ENCODE measurements at places on chromosomes 4 and X. TPM values are rescaled to one million over a fixed set of nuclear protein-coding genes. Genes with fewer than 3 reads are reported as not detected.

The DUSP21 gene
- total RNA-seq: not detected

The ZMAT1 gene
- total RNA-seq: 7.5 TPM

GRCh38 chr4:145884775-145885174 lies 53.8 kb downstream of the ZNF827 start:
- no peak for DNase-seq

DNA sequence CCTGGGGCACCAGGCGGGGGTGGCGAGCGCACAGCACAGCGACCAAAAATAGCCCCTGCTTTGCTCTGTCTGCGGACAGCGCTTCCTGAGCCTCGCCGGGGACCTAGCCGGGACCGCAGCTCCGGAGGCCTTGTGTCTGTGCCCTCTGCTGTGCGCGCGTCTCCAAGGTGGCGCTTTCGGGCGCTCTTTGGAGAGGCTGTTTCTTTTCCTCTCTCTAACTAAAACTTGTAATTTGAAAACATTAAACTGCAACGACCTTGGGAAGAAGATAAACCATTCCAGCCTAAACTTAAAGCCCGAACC lies 3.4 kb downstream of the ARX start:
- no peak for DNase-seq

GRCh38 chr4:25873632-25874129 lies 10.9 kb upstream of the SEL1L3 start:
- DNase-seq: no peak

- DNase-seq: no peak
These were observed 642.5 kb upstream of the PCDH10 start for GRCh38 chr4:132506568-132506967.

The SSX2 gene
- not detected for total RNA-seq

DNA sequence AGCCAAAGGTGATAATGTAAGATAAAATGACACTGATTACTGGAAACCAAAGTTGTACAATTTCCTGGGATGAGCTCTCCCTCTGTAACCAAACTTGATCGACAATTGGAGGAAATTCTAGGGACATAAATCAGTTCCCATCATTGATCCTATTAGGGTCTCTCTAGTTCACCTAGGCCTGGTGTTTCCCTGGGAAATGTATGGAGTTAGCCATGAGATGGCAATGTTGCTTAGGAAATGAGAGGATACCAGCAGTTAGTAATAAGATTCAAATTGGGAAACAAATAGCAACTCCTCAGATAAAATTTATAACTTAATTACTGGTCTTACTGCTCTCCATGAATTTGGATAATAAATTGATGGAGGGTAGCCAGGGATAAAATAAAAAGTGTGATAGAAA lies 52.2 kb downstream of the SPATA18 start:
- no peak for DNase-seq

GRCh38 chr4:147160908-147161513 lies 215.3 kb upstream of the TTC29 start:
- no peak for DNase-seq

The DCAF8L2 gene
- not detected for total RNA-seq

- DNase-seq: no peak
These were observed 35.6 kb downstream of the FAM47B start for GRCh38 chrX:34978171-34978570.

The TSPAN7 gene
- total RNA-seq: 47.1 TPM

DNA sequence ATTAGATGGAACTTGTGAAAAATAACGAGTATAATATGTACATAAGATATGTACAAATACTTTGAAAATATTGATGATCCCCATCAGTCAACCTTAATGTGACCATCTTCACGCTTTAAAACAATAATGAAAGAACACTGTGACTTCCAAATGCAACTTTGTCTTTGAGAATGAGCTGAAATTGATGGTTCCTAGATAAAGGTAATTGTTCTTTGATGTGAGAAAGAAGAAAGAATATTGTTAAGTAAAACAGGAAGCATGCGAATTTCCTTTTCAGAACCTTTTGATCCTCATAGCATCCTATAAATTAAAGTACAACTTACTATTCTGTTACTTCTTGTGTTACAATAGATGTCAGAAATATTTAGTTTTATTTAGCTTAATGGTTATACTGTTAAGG lies 22.2 kb downstream of the IL2 start:
- no peak for DNase-seq

DNA sequence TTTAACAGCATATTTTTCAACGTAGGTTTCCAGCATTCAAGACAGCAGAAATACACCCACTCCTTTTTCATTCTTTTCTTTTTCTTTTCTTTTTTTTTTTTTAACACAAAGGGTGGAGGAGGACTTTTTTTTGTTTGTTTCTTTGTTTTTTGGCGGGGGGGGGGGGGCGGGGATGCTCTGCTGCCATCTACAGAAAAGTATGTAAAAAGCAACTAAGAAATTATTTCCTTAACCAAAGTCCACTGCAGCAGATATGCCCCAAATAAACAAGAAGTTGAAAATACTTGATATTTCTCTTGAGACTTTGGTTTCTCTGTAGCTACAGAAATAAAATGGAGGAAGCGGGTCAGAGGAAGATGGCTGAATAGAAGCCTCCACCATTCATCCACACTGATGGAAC lies 63.2 kb upstream of the PBDC1 start:
- no peak for DNase-seq

The KLHL15 gene
- total RNA-seq: 40.4 TPM

Data from occipital lobe (tissue), 3 donors.